GM20000 (cell line): ENCODE measurements at places on chromosomes 2 and 18.

GRCh38 chr2:58155160-58155778 lies 85.9 kb downstream of the FANCL start:
- no peak for DNase-seq

DNA sequence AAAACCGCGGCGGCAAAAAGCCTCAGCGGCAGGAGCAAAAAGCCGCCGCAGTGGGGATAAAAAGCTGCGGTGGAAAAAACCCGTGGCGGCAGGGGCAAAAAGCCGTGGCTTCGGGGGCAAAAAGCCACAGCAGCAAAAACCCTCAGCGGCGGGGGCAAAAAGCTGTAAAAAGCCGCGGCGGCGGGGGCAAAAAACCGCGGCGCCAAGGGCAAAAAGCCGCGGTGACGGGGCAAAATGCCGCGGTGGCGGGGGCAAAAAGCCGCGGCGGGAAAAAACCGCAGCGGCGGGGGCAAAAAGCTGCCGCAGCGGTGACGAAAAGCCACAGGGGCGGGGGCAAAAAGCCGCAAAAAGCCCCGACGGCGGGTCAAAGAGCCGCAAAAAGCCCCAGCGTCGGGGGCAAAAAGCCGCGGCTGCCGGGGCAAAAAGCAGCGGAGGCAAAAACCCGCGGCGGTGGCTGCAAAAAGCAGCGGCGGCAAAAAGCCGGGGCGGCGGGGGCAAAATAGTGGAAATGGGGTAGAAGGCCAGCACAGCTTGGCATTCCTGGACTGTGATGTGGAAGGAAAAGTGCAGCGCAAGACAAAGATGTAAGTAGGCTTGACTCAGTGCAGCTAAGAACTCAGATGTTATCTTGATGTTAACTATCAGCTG lies 151.8 kb downstream of the ANKRD30BL start:
- DNase-seq = no peak

- DNase-seq = no peak
These were observed 112.3 kb upstream of the CHAC2 start for GRCh38 chr2:53655256-53655655.

GRCh38 chr2:106157416-106157815 lies 36.7 kb downstream of the UXS1 start:
- DNase-seq = no peak

GRCh38 chr2:168222088-168222487 lies 25.3 kb downstream of the STK39 start:
- DNase-seq = no peak

DNA sequence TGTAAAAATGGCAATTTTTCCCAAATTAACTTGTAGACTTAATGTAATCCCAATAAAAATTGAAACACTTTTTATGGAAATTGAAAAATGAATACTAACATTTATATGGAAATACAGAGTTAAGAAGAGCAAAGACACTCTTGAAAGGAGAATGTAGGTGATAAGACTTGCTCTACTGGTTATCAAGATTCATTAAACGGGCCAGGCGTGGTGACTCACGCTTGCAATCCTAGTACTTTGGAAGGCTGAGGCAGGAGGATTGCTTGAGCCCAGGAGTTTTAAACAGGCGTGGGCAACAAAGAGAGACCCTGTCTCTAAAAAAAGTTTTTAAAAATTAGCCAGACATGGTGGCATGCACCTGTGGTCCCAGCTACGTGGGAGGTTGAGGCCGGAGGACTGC lies 29.5 kb upstream of the ZNF396 start:
- DNase-seq = no peak

GRCh38 chr2:230418341-230419016 lies 2.5 kb downstream of the SP100 start:
- DNase-seq = no peak

GRCh38 chr2:231554327-231554726 lies 24.1 kb upstream of the NMUR1 start:
- no peak for DNase-seq

DNA sequence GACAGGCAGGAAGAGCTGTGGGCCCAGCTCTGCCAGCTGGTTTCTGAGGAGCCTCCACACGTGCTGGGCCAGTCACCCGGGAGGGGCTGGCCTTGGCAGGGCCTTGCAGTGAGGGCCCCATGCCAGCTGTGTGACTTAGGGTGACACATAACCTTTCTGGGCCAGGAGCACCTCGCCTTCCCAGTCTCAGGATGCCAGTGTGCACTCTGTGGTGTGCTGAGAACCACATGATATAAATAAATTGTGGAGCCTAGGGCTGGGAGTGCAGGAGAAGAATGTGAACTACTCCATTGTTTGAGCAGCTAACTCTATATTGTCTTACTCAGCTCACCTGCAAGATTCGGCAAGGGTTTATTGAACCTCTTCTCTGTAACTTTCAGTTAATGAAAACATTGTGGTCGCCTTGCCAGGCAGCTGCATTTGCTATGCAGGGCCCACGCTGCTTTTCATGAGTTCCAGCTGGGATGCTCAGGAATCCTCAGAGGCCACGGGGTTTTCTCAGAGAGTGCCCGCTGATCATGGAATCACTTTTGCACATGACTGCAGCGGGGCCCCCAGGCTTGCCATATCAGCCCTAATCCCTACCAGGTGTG lies 222.3 kb downstream of the SH3RF3 start:
- no peak for DNase-seq

GRCh38 chr2:160194946-160195345 lies 5.1 kb downstream of the ITGB6 start:
- no peak for DNase-seq

- peak; percentile 30 for DNase-seq
These were observed 5.3 kb downstream of the ONECUT2 start for GRCh38 chr18:57440331-57441070.

DNA sequence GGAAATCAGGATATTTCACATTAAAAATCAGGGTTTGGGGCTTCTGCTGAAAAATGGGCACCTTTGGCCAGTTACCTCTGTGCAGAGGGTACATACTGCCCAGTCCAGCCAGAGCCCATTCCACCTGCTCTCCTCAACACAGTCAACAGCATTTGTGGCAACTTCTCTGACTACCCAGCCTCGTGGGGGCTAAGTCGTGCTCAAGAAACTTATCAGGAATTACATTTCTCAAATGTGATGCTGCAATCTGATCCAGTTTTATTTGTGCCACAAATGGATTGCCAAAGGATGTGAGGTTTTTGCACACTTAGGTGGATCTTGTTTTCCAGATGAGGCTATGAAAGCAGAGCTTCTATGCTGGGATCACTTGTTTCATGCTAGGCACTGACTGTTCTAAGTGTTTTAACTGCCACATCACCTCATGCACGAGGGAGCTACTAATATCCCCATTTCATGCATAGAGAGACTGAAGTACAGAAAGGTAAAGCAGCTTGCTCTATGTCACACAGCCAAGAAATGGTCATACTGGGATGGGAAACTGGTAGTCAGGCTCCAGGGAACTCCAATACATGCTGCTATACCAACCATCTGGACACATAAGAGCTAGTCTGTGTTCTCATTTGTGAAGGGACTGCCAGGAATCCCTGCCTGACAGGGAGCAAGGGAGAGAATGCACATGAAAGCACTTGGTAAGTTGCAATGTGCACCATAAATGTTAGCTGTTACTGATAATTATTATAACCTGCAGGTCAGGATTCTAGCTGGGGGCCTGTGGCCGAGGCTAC lies 89.0 kb upstream of the HK2 start:
- no peak for DNase-seq

DNA sequence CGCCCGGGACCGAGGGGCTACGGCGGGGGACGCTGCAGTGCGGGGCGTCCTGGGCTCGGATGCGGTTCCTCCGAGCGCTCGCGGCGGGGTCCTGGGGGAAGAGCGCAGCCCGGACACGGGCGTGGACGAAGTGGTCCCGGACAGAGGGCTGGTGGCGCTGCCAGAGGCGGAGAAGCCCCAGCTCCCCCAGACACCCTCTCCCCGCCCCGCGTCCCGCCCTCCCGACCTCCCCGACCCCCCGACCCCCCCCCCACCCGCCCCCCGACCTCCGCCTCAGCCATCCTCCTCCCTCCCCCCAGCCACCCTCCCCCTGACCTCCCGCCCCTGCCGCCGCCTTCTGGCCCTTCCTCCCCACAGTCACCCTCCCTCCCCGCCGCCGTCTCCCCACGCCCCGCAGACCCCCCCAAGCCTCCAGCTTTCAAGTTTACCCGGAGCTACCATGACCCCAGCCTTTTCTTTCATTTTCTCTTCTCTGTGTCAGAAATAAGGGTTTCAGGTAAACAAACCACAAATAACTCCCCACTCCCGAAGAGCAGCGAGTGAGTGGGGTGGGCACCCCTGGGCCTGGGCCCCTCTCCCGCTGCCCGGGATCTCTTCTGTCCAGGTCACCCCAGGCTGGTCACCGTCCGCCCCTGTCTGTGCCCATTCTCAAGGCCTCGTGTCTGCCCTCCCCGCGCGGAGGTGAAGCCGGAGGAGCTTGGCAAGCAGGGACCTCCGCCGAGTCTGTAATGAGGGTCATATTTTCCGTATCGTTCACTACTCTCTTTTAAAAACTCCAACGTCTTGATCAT lies 5.1 kb downstream of the NFATC1 start:
- peak; percentile 89 for DNase-seq

- peak; percentile 49 for DNase-seq
These were observed 183.0 kb downstream of the PHLPP1 start for GRCh38 chr18:62898359-62898758.

- no peak for DNase-seq
These were observed 19.9 kb upstream of the NRP2 start for GRCh38 chr2:205662206-205662965.

DNA sequence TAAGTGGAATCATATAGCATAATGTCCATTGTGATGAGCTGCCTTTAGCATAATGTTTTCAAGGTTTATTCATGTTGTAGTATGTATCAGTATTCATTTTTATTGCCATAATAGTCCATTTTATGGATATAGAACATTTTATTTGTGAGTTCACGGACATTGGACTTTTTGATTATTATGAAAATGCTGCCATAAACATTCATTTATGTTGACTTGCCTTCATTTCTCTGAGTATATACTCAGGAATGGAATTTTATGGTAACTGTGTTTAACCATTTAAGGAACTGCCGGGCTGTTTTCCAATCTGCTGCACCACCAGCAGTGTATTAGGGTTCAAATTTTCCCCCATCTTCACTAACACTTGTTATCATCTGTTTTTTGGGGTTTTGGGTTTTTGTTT lies 12.2 kb downstream of the CREB1 start:
- no peak for DNase-seq

GRCh38 chr2:65033178-65033577 lies 23.0 kb upstream of the CEP68 start:
- DNase-seq = peak; percentile 22

DNA sequence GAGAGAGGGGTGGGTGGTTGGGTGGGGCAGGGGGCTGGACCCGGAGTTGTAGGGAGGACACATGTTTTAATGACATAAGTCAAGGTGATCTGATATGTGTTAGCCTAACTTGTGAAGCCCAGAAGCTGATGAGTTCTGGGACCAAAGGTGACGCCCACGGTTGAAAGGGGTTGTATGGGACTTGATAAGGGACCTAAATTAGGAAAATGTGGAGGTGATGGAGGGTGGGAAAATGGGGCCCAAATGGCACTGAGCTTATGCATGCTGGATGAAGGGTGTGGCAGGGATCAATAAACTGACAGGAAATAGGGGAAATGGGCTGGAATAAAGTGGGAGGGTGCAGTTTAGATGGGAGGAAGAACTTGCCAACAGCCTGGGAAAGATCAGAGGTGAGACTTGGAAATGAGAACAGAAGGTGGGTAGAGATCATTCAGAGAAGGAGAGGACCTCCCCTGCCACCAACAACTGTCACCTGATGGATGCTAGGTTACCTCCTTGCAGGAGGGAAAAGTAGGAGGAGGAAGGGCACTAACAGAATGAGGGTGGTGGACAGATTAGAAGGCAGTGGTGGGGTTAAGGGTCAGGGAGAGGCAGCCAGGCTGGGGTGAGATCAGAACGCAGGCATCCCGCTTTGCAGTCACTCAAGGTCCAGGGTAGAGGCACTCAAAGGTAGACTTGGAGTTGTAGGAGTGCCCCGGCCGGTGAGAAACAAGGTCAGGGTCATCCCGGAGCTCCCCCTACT lies 15.3 kb downstream of the WNT10A start:
- no peak for DNase-seq

DNA sequence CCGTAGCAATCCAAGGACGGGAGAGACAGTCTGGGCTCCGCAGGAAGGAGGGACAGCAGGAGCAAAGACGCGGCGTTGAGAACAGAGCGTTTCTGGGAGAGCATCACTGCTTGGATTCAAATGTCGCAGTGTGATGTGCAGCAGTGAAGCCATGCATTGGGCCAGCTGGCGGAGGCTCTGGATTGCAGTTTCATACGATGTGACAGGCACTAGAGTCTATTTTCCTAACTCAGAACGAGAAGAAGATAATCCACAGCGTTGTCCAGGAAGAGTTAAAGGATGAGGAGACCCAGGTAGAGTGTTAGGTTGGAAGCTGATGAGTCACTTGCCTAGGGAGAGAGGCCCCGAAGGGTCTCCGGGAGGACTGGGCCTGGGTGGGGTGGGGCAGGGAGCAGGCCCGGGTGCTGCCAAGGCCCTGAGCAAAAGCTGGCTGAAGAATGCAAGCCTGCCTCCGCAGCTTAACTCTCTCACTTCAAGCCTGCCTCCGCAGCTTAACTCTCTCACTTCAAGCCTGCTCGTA lies 17.7 kb upstream of the SEMA4C start:
- DNase-seq = no peak

GRCh38 chr2:152407806-152408205 lies 72.8 kb downstream of the FMNL2 start:
- no peak for DNase-seq

- peak; percentile 50 for DNase-seq
These were observed 43.4 kb upstream of the OTOF start for GRCh38 chr2:26521054-26521912.

GRCh38 chr2:62527478-62528210 lies 21.6 kb upstream of the TMEM17 start:
- no peak for DNase-seq

DNA sequence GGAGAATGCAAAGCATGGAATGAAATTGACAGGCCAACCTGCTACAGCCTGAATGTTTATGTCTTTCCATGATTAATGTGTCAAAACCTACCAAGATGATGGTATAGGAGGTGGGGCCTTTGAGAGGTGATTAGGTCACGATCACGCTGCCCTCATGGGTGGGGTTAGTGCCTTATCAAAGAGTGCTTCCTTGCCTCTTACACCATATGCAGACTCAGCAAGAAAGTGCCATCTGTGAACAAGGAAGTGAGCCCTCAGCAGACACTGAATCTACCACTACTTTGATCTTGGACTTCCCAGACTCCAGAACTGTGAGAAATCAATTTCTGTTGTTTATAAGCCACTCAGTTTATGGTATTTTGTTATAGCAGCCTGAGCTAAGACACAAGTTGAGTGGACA lies 147.5 kb upstream of the BCL2L11 start:
- DNase-seq = no peak

DNA sequence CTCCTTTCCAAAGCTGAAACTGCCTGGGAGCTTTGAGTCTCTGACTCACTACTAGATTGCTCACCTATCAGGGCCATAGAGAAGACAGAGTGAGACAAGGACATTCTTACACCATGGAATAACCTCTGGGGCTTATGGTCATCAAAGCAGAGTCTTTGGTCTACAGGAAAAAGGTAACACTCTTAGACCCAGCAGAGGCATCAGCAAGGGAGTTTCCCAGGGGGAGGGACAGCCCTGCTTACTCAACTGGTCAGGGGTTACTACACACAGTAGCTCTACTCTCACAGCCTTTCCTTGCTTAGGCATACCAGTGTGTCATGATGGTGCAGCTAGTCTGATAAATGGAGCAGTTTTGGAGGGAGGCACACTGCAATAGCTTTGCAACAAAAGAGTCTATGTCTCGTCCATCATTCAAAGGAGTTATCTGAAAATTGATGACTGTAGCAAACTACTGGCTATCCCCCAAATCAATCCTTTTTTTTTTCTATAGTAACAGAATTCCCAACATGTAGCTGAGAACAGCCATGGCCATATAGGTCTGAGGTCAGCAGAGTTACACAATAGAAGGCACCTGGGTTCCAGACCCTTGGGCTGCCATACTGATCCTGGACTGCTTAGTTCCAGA lies 22.4 kb upstream of the CD28 start:
- peak; percentile 62 for DNase-seq

GRCh38 chr2:98736464-98736889 lies 5.5 kb upstream of the MGAT4A start:
- no peak for DNase-seq
